ENCODE measurements at places on chromosomes 6 and 20.

DNA sequence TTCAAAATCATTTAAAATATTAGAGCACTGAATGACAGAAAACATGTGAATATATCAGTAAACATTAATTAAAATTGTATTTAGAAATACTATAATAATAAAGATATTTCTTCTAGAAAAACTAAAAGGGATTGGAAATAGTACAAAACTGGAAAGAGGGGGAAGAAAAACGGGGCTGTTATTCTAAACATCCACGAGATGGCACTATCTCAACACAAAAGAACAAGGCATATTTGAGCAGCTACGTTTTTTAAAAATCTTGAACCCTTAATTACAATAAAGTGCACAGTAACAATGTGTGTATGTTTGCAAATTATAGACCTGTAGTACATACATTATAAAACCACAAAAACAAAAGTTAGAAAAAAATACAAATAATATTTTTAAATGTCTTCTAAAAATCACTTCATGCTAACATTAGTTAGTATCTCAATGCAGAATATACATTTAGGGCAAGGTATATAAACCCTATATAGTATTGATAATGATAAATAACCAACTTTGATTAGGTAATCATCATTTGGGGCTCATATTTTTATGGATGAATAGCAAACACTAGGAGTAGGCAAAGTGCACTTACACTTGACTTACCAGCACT, 42.5 kb upstream of the PNISR start:
- DNase-seq = peak; percentile 53

DNA sequence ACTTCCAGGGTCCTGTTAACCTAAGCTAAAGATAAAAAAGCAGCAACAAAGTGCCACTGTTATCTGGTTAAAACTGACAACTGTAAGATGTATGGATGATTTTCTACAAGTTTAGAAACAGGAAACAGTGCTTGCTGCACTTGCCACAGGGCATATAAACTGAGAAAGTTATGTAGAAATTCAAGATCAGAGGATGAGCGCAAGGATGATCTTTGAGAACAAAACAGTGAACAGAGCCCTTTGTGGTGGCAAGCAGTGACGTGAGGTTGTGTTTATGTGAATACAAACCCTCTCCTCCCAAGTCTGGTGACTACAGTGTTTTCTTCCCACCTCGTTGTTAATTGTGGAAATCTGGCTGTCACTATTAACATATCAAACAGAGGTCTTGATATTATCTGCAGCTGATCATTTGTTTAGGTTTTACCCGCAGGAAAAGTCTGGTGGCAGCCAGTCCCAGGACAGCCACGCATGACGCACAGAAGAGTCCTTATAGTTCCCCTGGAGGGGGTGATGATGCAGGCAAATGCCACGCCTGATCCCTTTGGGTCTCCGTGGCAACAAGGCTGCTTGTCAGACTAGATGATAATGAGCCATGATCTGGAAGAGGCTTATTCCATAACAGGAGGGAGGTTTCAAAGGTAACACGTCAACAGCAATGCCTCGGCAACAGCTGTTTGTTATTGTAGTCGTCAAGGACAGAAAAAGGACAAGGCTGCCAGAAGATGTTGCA, 43.1 kb upstream of the TNFAIP3 start:
- DNase-seq = peak; percentile 86

DNA sequence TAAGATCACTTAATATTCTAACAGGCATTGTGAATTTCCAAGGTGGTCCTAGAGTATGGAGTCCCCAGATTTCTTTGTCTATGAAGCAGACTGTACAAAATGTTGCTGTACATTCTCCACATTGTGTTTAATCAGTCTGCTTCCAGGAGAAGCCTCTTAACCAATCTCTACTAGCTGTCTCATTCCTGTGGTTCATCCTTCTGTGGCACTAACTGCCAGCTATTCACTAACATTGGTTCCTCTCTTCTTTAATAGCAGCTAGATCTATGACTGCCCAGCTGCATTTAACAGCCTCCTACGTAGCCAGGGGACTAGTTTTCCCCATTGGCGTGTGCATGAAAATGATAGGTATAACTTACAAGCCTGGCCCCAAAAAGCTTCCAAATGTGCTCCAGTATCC, 395.4 kb downstream of the SAMD5 start:
- DNase-seq = no peak

DNA sequence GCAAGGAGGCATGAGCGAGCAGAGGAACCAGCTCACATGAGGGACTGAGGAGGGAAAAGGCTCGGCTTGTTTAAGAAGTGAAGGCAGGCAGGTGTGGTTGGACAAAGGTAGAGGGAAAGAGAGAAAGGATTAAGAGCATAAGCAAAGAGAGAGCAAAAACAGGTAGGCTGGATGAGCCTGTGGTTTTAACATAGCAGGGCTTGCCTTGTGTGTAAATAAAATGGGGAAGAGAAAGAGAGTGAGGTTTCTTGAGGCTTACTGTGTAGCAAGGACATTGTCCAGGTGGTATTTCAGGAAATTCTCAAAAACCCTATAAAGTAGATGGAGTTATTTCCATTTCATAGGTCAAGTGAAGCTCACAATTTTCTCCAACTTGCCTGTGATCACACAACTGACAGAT, 93.9 kb upstream of the HDAC2 start:
- no peak for DNase-seq

GRCh38 chr6:165186041-165186440, 123.4 kb downstream of the C6orf118 start:
- no peak for DNase-seq

GRCh38 chr6:165091121-165091785, 218.2 kb downstream of the C6orf118 start:
- no peak for DNase-seq

- no peak for DNase-seq
Observed at GRCh38 chr6:55046869-55047422, 127.4 kb upstream of the HCRTR2 start.

DNA sequence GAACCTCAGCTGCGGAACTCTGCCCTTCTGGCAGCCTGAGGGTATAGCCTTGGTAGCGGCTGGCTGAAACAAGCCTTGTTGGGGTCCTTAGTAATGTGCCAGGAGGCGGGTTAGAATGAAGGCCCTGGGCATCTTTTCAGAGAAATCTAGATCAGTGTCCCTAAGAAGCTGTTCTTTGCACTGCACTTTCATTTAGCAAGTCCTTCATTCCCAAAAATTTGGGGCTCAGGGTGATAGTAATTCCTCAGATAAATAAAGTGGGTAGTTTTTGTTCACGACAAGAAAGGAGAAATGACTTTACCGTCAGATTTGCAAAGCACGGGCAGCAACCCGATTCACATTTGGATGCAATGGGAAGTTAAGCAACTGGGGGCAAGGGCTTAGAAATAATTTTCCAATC, 3.2 kb downstream of the INSM1 start:
- DNase-seq = no peak

DNA sequence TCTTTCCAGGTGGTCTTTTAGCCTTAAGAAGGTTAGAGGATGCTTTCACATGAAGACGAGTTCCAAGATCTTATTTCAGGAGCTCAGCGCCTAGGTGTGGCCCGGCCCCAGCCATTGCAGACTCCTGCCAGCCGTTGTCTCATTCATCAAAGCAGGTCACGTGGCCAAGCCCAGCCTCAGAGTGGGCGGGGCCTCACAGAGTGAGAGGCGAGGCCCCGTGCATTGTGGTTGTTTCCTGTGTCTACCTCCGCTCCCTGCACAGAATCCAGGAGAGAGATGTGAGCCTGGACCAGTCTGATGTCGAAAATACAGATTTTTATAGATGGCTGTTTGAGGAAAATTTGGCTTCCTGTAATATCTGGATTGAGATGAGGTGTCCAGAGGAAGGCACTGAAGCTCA, 49.2 kb upstream of the CST5 start:
- DNase-seq = no peak

GRCh38 chr6:29680416-29680815, 536 bp downstream of the ZFP57 start:
- no peak for DNase-seq

- no peak for DNase-seq
Observed at GRCh38 chr6:22942403-22942802, 373.0 kb downstream of the HDGFL1 start.

DNA sequence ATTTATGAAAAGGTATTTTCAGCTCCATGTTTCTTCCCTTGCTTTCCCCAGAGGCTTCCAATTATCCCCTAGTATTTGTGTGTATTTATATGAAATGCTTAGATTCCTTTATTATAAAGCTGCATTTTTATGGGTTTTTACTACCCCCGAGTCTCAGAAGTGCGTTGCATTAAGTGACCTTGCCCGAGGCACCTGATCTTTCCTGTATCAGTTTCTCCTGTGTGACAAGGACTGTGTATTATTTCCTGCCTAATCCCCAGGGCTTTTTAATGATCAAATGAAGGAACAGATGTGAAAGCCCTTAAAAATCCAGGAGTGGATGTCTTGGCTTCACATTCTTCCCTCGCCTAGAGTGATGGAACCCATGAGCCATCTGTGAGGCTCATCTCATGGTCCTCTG, 118.8 kb downstream of the TULP4 start:
- no peak for DNase-seq

DNA sequence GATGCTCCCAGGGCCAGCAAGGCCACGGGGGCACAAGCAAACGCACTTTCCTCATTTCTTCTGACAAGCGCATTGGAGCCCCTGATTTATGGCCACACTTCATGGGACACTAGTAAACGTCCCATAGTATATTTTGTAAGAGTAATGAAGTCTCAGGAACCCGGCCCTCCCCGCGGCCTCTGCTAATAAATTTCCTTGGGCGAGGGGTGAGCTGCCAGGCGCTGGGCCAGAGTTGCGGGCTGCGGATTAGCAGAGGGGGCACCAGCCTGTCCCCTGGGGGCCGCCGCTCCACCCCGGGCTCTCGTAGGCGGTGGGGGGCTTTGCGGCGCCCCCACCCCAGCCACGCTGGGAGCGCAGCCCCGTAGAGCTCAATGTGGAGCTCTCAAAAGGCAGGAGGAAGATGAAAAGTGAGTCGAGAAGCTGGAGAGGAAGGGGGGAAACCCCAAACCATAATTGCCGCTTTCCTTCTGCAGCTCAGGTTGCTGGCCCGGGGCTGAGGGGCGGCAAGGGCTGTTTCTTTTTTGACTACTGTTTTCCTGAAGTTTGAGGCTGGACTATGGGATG, 173.6 kb downstream of the CDC5L start:
- no peak for DNase-seq

GRCh38 chr6:5999688-6000608, 6.8 kb downstream of the NRN1 start:
- no peak for DNase-seq

GRCh38 chr6:36404164-36404563, 16.7 kb upstream of the ETV7 start:
- no peak for DNase-seq

DNA sequence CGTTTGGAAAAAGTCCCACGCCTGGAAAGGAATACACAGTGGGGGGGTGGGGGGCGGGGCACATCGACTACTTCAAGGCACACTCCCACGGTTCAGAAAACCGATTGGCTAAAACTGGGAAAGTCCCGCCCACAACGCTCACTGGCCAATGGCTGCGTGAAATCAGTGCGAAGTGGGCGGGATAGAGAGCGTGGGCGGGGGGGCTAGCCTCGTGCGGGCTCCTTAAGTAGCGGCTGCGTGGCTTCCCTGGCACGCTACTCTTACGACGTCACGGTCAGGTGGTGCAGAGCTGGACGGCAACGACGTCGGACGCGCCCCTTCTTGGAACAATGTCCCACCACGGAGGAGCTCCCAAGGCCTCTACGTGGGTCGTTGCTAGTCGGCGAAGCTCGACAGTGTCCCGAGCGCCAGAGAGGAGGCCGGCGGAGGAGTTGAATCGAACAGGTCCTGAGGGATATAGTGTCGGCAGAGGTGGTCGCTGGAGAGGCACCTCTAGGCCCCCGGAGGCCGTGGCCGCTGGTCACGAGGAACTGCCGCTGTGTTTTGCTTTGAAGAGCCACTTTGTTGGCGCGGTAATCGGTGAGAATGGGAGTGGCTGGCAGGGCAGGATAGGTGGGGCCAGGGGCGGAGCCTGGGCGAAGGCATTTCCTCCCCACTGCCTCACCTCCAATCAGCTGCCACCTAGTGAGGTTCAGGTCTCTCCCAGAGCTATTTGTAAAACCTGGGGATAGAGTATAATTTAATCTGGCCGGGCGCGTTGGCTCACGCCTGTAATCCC, at the start of gene DDX43:
Gene DDX43 (plus strand): TSS at position 252 of the 778 bp plus-strand sequence. CDS start 78 bp downstream, at position 330.
- no peak for DNase-seq

DNA sequence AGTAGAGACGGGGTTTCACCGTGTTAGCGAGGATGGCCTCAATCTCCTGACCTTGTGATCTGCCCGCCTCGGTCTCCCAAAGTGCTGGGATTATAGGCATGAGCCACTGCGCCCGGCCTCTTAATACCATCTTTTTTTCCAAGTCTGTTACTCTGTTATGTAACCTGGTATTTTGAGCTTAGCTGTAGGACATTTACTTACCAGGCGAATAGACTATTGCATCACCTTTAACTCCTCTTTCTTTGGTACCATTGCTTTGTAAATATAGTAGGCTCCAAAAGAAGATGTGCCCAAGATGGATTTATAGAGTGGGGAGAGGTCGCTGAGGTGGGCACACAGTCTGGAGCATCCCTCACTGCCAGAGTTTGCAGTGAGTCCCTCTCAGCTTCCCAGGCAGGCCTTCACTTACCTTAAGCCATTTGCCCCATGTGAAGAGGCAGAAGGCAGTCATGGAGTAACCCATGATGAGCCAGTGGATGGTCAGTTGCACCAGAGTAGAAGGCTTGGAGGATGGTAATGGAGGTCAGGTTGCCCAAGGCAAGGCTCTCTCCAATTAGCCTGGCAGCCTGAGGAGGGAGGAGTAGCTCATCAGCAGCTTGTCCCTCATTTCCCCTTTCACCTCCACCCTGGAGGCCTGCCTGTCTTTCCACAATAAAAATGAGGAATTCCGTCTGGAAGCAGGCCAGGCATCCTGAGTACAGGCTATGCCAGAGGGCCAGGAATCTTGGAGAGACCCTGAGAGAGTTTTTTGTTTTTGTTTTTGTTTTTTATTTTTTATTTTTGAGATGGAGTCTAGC, 9.7 kb downstream of the TIAM2 start:
- DNase-seq = no peak

GRCh38 chr6:43972913-43973300, 154.3 kb downstream of the MRPL14 start:
- no peak for DNase-seq

DNA sequence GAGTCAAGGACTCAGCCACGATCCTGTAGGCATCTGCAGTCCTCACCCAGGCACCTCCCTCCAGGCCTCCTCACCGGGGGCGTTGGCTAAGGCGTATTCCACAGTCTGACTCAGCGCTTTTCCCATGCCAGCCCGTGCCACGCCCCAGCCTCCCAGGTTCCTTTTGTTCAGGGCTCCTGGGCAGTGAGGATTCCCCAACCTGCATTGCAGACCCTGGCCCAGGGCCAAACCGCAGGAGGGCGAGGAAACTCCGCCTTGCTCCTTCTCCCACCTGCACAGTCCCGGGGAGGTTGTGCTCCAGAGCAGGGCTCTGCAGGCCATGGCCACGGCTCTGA, 202.8 kb upstream of the CST7 start:
- no peak for DNase-seq

DNA sequence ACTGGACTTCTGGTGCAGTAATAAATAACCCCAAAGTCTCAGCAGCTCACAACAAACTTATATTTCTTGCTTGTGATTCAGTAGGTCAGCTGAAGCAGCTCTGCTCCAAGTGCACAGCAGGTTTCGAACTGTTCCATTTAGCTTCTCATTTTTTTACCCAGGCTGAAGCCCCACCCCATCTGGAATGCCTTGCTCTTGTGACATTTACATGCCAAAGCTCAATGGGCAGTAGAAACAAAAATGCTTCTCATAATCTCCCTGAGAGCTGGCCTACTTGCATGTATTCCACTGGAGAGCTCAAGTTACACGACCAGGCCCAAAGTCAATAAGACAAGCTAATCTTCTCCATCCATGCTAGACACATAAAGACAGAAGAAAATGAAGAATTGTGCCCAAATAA, 165.2 kb downstream of the HAO1 start:
- DNase-seq = no peak

- no peak for DNase-seq
Observed at GRCh38 chr6:37607944-37608343, 89.7 kb downstream of the MDGA1 start.

- no peak for DNase-seq
Observed at GRCh38 chr6:152721956-152722355, 24.3 kb downstream of the MYCT1 start.
